Right ventricle myocardium superior (tissue), 1 donor: ENCODE measurements at places on chromosomes 13 and 19. TPM values are rescaled to one million over a fixed set of nuclear protein-coding genes. Genes with fewer than 3 reads are reported as not detected.

GRCh38 chr13:51746802-51747201, 57.2 kb downstream of the DHRS12 start:
- DNase-seq, result no peak

DNA sequence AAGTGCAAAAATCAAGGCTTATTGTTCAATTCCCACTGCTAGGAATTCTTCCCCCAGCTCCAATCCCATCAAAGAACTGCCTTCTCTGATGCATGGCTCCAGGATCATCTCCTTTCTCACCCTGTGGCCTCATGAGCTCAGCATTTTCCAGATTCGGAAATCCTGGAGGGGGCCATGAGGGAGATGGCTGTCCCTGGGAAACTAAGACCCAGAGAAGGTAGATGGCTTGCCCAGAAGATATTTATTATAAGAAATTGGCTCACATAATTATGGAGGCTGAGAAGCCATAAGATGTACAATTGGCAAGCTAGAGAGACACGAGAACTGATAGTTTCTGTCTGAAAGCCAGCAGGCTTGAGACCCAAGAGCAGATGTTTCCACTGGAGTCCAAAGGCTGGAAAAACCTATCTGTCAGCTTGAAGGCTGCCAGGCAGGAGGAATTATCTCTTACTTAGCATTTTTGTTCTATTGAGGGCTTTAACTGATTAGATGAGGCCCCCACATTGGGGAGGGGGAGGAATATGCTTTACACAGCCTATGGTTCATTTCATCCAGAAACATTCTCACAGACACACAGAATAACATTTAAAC, 58.6 kb downstream of the GADD45B start:
- no peak for DNase-seq

Gene KCNC3
- 2.0 TPM for total RNA-seq

Gene MTMR6
- total RNA-seq, result 14.7 TPM
